SK-N-DZ (cell line): ENCODE measurements at places on chromosomes 12 and 14.

DNA sequence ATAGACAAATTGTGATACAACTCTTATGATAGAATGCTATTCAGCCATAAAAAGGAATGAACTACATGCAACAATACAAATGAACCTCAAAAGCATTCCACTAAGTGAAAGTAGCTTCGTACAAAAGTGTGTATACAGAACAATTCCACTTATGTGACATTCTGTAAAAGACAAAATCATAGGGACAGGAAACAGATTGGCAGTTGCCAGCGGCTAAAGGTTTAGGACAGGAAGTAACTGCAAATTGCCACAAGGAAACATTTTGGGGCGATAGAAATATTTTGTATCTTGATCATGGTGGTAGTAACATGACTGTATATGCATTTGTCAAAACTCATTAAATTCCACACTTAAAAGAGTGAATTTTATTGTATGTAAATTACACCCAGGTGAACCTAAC, 113.4 kb downstream of the CAPZA3 start:
- DNase-seq: no peak

- DNase-seq: no peak
These were observed 8.6 kb downstream of the DLK1 start for GRCh38 chr14:100735271-100735670.

GRCh38 chr12:103600967-103601728, 14.1 kb downstream of the STAB2 start:
- DNase-seq: no peak

- no peak for DNase-seq
These were observed 157.4 kb downstream of the KLHL28 start for GRCh38 chr14:44804391-44804790.

GRCh38 chr12:90152897-90153624, 444.4 kb upstream of the ATP2B1 start:
- DNase-seq: peak; percentile 13

GRCh38 chr14:24171422-24172260, at the start of gene REC8:
REC8 (plus strand) TSS chr14:24172080; CDS start chr14:24172553, 473 bp downstream.
- DNase-seq: peak; percentile 99

GRCh38 chr12:49019443-49020324, 1.1 kb upstream of the PRKAG1 start:
- peak; percentile 71 for DNase-seq

GRCh38 chr12:104846056-104846767, 111.9 kb downstream of the SLC41A2 start:
- no peak for DNase-seq

DNA sequence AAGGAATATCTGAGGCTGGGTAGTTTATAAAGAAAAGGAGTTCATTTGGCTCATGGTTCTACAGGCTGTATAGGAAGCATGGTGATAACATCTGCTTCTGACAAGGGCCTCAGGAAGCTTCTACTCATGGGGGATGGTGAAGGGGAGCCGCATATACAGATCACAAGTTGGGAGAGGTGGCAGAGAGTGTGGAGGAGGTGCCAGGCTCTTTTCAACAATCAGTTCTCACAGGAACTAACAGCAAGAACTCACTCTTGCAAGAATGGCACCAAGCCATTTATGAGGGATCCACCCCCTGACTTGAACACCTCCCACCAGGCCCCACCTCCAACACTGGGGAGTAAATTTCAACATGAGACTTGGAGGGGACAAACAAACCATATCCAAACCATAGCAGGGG, 3.5 kb upstream of the TSPAN11 start:
- DNase-seq: no peak

GRCh38 chr12:104056419-104056972, 6.5 kb upstream of the GLT8D2 start:
- DNase-seq: no peak

DNA sequence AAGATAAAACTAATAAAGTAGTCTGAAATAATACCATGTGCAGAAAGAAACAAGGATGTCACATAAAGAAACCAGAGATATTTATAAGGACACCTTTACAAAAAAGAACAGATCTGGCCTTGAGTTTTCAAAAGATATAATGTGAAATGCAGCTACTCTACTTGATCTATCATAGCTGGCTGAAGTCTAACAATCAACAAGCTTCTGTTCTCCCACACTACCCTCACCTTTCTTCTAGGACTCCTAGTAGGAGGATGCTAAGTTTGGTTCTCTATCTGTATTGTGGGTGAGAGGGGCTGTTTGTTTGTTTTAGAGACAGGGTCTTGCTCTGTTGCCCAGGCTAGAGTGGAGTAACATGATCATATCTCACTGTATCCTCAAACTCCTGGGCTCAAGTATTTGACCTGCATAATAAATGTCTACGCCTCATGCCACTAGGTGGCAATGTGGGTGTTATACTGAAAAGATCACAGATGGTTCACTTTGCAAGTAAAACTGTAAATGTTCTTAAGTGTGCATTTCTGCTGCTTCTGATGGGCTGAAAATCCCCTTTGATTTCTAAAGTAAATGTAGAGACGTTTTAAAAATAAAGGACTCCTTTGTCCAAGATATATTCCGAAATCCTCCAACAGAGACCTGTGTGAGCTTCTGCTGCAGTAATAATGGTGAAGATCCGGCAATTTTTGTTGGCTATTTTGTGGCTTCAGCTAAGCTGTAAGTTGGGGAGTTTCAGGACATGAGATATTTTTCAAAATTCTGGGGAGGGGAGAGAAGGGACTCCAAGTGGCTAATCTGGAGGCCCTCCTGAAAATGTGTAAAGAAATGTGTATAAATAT, 269.3 kb downstream of the DAD1 start:
- DNase-seq: peak; percentile 16

DNA sequence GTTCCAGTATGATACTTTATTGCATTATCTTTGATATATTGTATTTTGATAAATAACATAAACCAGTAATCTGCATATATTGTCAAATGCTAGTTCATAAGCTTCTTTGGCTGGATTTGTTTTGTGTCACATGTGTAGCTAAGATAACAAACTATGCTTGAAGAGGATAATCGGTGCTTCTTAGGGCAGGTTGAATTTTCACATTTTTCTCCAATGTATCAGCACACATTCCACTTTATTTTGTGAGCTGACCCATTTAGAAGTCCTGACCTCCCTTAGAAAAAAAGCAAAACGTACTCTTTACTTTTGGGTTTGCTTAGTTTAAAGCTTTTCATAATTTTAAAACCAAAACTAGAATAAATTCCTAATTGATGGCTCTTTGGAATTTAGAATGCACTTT, 277.7 kb upstream of the DDHD1 start:
- DNase-seq: no peak

GRCh38 chr12:28222081-28222700, 31.9 kb downstream of the CCDC91 start:
- DNase-seq: no peak

DNA sequence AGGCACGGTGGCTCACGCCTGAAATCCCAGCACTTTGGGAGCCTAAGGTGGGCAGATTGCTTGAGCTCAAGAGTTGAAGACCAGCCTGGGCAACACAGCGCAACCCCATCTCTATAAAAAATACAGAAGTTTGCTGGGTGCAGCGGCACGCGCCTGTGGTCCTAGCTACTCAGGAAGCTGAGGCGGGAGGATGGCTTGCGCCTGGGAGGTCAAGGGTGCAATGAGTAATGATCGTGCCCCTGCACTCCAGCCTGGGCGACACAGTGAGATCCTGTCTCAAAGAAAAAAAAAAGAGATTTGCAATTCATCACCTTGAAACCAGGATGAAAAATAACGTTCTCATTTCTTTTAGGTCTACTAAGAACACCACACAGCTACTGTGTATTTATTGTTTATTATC, 4.0 kb downstream of the STX2 start:
- DNase-seq: no peak

GRCh38 chr14:54828037-54828436, 74.6 kb downstream of the GCH1 start:
- no peak for DNase-seq

DNA sequence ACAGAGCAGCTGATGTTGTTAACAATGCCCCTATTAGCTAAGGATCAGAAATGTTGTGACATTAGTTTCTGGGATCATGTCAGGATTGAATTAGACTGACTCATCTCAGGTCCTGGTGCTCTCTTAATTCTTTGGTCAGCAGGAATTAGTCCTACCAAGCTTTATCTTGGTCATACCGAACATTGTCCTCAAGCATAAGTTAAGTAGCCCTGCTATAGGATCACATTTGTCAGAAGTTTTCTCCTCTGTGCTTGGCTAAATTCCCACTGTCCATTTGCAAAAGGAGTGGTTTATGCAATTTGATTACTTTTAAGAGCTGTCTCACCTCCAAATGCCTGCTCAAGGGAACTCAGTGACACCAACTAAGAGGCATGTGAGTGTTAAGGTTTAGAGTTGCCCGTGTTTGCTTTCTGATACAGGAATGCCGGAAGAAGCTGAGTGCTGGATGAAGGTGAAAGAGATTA, 48.4 kb upstream of the IFNG-AS1 start:
- no peak for DNase-seq

DNA sequence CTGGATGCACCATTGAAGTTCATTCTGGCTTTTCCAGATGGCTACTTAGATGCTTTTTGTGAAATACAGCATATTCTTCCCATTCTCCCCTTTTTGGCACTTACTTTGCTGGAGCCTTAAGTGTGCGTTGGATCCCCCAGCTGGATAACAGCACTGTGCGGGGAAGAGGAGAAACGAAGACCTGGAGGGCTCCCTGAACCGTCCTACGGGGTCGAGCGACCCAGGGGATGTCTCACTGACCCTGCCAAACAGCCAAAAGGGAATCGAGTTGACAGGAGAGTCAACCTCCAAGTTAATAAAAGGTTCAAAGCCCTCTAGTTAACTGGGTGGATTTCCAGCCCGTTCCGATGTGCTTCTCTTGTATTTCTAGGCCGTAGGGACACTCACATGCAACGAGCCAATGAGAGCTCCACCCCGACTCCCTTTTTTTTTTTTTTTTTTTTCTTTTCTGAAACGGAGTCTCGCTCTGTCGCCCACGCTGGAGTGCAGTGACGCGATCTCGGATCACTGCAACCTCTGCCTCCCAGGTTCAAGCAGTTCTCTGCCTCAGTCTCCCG, 1.0 kb upstream of the CAMKK2 start:
- DNase-seq: peak; percentile 79

GRCh38 chr14:39367387-39367751, 64.9 kb downstream of the FBXO33 start:
- no peak for DNase-seq

GRCh38 chr14:103177376-103177775, 54.1 kb downstream of the TNFAIP2 start:
- DNase-seq: no peak

DNA sequence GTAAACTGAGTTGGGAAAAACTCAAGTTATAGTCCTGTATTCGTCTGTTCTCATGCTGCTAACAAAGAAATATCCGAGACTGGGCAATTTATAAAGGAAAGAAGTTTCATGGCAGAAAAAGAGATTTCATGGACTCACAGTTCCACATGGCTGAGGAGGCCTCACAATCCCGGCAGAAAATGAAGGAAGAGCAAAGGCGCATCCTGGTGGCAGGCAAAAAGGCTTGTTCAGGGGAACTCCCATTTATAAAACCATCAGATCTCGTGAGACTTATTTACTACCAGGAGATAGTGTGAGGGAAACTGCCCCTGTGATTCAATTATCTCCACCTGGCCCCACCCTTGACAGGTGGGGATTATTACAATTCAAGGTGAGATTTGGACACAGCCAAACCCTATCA, 292.6 kb upstream of the SYT1 start:
- DNase-seq: peak; percentile 26

GRCh38 chr12:32561931-32562341, 117.2 kb upstream of the DNM1L start:
- DNase-seq: peak; percentile 48

DNA sequence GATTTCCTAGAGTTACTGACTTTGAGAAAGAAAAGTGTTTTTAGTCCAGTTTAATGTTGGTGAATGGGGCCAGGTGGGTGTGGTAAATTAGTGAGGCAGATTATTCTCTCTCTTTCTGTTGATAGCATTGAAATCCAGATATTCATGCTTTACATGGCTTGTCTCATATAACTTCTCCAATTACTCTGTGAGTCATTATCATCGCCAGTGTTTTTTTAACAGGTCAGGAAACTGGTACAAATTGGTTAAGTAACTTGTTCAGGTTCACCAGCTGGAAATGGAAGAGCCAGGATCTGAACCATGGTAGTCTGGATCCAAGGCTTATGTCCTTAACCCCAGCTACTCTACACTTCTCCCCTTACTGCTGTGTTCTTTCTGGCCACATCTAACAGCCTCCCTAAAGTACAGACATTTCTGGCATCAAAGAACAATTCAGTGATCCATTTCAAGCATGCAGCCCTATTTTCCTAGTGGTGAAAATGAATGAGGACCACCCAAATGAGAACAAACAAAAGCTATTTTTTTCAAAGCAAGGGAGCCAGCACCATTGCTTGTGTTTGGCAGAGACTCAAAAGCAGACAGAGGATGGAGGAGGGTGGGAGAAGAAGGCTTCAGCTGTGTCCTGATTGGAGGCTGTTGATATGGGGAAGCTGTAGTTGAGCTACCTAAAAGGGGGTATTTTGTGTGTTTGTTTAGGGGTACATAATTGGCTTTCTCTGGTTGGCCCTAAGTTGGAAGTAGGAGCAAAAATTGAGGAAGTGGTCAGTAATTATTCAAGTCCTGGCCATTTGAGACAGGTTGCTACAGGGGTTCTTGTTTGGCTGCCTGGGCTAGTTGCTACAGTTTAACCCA, 1.7 kb downstream of the IRAK3 start:
- DNase-seq: no peak

DNA sequence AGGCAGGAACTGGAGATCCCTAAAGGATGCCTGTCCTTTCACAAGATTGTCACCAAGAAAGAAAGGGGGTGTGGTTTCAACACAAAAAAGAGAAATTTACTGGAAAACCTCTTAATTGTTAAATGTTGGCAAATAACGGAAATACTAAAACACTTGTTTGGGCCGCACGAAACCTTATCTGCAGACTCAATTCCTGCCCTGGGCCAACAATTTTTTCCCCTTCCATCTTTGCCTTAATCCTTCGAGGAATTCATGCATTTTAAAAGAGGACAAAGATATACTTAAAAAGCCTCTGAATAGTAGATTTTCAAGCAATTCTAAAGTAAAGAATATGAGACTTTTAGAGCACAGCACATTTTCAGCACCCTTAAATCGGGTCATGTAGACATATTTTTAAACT, 366.2 kb downstream of the DUSP6 start:
- DNase-seq: no peak

GRCh38 chr14:22508150-22508457, 80.9 kb downstream of the DAD1 start:
- DNase-seq: no peak

DNA sequence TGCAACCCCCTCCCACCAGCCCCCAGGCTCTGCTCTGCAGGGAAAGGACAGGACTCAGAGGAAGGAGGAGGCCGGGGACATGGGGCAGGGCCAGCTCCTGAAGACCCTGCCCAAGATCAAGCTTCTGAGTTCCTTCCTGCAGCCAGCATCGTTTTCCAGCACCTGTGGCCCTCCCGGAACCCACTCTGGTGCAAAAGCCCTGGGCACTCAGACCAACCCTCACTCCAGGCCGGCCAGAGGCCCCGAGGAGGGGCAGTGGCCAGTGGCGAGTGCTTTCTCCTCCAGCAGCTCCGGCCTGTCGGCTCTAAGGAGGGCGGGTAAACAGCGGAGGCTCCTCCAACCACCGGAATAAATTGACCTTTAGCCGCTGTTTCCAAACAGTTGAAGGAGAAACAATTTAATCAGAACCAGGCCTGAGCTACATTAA, 10.8 kb downstream of the TMEM179 start:
- DNase-seq: no peak
